ENCODE measurements at places on chromosomes 4 and X. TPM values are rescaled to one million over a fixed set of nuclear protein-coding genes. Genes with fewer than 3 reads are reported as not detected.

The OSTC gene
- 72.9 TPM for total RNA-seq

- no peak for DNase-seq
Observed at GRCh38 chrX:68832101-68832416, 3.2 kb downstream of the EFNB1 start.

DNA sequence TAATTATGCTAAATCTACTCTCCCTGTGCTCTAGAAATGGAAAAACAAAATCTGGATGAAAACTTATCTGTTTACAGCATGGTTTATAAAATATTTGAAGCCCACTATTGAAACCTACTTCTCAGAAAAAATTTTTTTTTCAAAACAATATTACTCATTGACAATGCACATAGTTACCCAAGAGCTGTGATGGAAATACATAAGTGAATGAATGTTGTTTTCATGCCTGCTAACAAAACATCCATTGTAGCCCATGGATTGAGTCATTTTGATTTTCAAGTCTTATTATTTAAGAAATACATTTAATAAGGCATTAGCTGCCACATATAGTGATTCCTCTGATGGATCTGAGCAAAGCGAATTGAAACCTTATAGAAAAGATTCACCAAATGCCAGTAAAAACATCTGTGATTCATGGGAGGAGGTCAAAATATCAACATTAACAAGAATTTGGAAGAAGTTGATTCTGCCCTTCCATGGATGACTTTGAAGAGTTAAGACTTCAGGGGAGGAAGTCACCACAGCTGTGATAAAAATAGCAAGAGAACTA lies 144.7 kb upstream of the HHIP start:
- DNase-seq: no peak

- DNase-seq: no peak
Observed at GRCh38 chr4:184750926-184751584, 17.2 kb upstream of the CENPU start.

- DNase-seq: no peak
Observed at GRCh38 chr4:189659287-189659686, 281.4 kb upstream of the FRG1 start.

DNA sequence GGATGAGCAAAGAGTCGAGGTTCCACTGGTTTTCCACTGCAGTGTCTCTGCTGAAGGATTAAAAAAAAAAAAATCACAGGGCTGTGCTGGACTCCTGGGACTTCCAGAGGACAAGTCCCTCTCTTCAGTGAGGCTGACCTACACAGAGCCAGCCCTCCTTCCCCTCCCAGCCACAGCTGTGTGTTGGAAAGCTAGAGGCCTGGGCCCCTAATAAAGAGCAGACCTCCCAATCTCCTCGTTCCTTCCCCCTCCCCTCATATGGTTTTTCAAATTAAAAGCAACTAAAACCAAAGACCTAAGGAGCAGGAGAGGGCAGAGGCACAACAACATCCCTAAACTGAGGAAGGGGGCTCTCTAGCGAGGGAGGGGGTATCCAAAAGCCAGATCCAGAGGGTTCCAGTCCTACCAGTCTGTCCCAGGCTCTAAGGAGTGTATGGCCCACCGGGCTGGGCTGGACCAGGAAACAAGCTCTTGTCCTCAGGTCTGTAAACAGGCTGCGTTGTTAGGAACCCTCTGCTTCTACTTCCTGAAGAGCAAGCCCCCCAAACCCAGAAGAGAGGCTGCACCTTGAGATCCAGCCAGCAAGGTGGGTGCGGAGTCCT lies 4.0 kb upstream of the PDGFRA start:
- DNase-seq: no peak

- no peak for DNase-seq
Observed at GRCh38 chr4:81802285-81802846, 330.7 kb upstream of the RASGEF1B start.

- DNase-seq: no peak
Observed at GRCh38 chr4:181807771-181808170, 435.4 kb upstream of the TENM3 start.

Measured in left colon (tissue), 2 donors.